DMS79 (cell line): ENCODE measurements at places on chromosomes 2 and 18.

- DNase-seq = no peak
Observed at GRCh38 chr2:153404792-153405191, 73.8 kb downstream of the RPRM start.

DNA sequence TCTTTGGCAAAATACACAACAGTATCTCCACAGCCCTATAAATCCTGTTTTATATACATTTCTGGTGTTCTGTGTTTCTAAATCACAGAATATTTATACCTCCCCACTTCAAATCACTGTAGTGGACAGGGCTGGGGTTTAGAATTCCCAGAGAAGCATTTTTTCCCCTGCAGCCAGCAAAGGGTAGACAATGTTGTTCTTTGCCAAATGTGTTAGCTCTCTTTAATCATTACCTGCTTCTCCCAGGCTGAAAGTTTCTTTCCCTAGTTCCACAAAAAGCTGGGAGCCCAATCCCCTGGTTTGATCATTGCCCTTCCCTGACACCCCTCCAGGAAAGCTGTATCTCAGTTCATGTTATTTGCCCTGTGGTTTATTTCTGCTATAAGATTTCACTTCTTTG, 520.0 kb upstream of the SPHKAP start:
- no peak for DNase-seq

GRCh38 chr2:185967335-185967734, 228.7 kb downstream of the FSIP2 start:
- DNase-seq = no peak

DNA sequence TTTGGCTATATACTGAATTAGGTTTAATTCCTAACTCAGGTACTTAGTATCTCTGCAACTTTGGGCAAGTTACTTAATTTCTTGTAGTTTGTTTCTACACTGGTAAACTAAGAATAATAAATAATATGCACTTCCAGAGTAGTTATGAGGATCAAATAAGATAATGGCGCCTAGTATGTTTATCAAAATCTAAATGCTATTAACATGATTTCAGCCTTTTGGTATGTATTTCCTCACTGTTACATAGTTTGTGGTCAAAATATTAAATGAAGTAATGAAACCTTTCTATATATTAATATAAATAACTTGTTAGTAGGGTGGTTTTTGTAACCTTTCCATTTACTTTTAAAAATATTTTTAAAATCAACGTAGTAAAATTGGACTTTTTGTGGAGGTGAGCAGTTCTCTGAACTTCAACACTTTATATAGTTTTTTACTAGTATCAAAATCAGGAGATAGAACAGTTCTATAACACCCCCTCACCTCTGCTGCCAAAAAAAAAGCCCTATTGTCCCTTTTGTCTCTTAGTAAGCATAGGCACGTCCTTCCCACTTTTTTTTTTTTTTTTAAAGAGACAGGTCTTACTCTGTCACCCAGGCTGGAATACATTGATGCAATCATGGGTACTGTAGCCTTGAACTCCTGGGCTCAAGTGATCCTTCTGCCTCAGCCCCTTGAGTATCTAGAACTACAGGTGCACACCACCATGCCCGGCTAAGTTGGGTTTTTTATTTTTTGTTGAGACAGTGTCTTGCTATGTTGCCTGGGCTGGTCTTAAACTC, 44.8 kb downstream of the RAB3GAP1 start:
- DNase-seq = no peak

DNA sequence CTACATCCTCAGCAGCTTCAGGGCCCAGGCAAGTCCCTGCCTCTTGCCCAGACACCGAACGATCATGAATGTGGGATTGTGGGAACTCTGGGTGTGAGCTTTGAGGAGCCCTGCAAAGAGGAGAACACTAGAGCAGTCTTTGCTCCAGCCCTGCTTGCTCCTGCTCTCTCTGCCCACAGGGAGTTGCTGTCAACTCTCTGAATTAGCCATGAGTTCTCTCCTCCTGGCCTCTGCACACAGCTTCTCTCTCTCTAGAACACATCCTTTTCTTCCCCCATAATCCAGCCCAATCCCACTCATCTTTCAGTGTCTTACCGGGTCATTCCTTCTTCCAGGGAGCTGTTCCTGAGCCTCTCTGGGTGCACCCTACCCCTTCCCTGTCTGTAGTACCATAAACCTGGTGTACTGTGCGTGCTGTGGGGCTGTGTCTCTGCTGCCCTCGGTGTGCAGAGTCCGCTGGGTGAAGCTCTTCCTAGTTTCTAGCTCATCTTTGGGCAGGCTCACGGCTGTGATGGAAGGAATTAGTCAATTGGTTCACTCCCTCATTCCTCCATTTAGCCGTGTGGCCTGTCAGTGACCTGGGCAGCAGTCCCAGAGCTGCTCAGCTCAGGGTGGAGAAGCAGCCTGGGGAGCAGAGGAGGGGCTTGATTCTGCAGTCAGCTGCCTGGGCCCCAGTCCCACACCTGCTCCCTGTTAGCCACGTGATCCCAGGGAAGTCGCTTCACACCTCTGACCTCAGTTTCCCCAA, 132.9 kb upstream of the HDAC4 start:
- DNase-seq = no peak

DNA sequence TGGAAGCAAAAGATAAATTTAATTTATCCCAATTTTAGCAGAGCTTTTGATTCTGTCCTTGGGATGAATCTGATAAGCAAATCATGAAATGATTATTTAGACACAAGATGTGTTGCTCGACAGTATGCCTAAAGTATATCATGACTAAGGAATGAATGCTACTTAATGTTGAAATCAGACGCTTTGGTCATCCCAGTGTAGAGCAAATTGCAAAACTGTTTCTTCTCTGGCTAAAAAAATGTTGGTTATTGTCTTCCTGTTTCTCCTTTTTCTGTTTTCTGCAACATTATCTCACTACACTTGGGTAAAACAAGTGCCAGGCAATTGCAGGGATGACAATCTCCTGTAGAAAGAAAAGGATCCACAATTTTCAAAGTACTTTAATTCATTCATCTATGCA, 66.4 kb downstream of the BABAM2 start:
- no peak for DNase-seq

DNA sequence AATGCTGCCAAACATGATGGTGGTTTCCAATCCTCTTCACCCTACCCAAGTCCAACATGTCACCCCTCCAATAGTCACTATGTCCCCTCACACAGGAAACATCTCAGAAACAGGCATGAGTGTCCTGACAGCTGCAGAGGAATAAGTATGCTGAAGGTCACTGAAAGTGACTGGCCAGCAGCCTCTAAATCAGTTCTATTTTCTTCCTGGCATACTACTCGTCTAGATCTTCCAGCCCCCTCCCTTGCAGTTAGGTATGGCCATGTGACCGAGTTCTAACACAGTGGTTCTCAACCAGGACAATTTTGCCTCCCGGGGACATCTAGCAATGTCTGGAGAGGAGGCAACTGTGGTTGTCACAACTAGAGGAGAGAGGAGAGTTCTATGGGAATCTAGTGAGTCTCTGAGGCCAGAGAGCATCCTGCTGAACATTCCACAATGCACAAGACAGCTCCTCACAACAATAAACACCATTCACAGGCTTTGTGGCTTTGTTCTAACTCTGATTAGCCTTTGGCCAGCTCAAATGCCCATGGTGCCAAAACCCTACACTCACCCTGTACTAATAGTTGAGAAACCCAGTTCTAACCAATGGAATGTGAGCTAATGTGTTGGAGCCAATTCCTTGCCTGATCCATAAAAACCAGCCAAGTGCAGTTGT, 12.6 kb upstream of the ID2 start:
- DNase-seq = no peak

- no peak for DNase-seq
Observed at GRCh38 chr2:79640001-79640400, 127.2 kb downstream of the CTNNA2 start.

- no peak for DNase-seq
Observed at GRCh38 chr2:30216157-30216556, 15.2 kb upstream of the LBH start.

- no peak for DNase-seq
Observed at GRCh38 chr18:38557006-38557405, 991.4 kb upstream of the CELF4 start.

- no peak for DNase-seq
Observed at GRCh38 chr2:5412001-5412400, 280.2 kb upstream of the SOX11 start.

- DNase-seq = no peak
Observed at GRCh38 chr2:238320648-238321281, 447 bp downstream of the TRAF3IP1 start.
